ENCODE measurements at places on chromosomes 4 and X. TPM values are rescaled to one million over a fixed set of nuclear protein-coding genes. Genes with fewer than 3 reads are reported as not detected.

CACNA1F gene
- total RNA-seq, result 0.15 TPM

CT55 gene
- total RNA-seq, result not detected

RAB40A gene
- total RNA-seq, result 0.25 TPM

FAM9C gene
- not detected for total RNA-seq

PDE6B gene
- total RNA-seq, result 11.4 TPM

JCHAIN gene
- not detected for total RNA-seq

AIMP1 gene
- total RNA-seq, result 70.0 TPM

SRPK3 gene
- total RNA-seq, result not detected

GAGE12J gene
- total RNA-seq, result not detected

Data from activated CD8-positive, alpha-beta memory T cell treated with anti-CD3 and anti-CD28 coated beads for 36 hours (primary cell).